ENCODE measurements at places on chromosomes 12 and 14.

- DNase-seq = no peak
These were observed 3.7 kb upstream of the LPCAT3 start for GRCh38 chr12:7021956-7022355.

GRCh38 chr12:109981311-109981710 lies 14.9 kb downstream of the GIT2 start:
- no peak for DNase-seq

GRCh38 chr14:29671034-29671433 lies 256.6 kb downstream of the PRKD1 start:
- no peak for DNase-seq

- DNase-seq = peak; percentile 87
These were observed 37.5 kb upstream of the CORO1C start for GRCh38 chr12:108768591-108769500.

GRCh38 chr12:57522887-57523705 lies 472 bp downstream of the MBD6 start:
- DNase-seq = peak; percentile 63

DNA sequence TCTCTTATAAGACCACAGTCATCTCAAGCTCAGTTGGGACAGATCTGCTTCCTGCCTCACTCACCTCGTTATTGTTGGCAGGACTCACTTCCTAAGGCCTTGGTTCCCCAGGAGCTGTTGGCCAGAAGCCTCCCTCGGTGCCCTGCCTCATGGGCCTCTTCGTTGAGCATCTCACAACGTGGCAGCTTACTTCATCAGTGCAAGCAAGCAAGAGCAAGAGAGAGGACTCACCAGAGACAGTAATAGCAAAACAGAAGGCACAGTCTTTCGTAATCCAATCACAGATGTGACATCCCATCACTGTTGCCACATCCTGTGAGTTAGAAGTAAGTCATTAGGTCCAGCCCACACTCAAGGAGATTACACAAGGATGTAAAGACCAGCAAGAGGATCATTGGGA lies 5.1 kb upstream of the NUMB start:
- DNase-seq = no peak

- DNase-seq = no peak
These were observed 157.7 kb upstream of the KITLG start for GRCh38 chr12:88737838-88738472.

DNA sequence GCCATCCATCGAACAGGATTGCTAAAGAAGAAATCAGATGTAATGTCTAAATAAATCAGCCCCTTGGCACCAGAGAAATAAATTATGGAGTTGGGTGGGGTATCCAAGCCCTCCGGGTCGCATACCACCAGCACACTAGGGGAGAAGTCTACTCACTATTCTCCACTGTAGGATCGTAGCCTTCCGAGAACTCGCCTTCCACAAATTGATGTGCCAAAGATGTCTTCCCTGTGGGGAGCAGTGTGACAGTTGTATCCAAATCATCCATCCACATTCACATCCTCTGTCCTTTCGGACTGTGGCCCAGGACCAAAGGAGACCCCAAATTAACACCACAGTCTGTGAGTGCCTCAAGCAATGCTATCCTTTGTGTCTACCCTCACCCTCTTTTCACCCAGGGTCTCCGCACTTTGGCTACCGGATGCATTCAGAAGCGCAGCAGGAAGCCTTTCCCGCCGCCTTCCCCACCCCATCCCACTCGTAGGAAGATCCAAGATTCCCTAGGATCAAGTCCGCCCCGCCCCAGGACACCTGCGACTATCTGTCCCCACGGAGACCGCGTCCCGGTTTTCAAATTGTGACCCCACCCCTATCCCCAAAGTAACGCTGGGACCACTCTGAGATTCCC lies 786 bp downstream of the RHEBL1 start:
- peak; percentile 5 for DNase-seq

DNA sequence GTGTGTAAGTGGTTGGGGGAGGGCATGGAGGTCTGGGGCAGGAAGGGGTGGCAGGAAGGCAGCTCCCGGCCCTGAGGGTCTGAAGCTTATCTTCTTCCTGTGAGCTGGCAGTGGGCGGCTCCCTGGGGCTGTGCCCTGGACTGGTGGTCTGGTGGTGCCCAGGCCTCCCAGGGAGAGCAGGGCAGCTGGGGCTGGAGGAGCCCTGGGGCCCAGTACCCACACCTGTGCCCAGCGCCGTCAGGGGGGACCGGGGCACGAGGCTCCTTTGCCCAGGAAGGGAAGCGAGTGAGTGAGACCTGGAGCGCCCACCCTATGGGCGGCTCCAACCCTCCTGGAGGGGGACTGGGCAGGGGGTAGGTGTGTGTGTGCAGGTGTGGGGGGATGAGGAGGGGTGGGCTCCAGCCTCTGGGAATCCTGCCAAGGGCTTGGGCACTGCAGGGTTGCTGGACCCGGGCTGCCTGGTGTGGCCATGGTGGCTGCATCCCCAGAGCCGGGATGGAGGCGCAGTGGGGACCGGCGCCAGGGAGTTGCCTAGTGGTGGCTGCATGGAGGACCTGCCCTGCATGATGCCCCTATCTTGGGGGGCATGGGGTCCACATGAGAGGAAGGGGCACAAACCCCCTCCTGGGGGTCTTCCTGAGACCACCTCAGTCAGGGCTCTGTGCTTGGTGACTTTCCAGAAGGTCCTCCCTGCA lies 353.6 kb downstream of the TMEM121 start:
- no peak for DNase-seq

DNA sequence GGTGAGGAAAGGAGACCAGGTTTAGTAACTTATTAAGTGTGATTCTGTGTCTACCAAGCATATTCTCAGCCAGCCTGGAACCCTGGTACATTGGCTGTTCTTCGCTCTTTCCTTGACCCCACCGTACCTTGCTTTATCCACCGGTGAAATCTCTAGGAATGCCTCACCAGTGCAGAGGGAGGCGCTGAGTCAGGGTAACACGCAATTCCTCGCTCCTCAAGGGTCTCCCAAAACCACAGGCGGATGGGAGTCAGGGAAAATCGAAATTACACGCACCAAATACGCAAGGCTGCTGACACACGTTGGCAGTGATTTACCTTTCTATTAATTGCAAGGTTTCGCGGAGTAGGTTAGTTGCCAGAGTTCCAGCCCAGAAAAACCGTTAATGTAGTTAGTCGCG lies 845 bp downstream of the L3HYPDH start:
- no peak for DNase-seq

- no peak for DNase-seq
These were observed 145.6 kb downstream of the LRIG3 start for GRCh38 chr12:58774731-58775130.

DNA sequence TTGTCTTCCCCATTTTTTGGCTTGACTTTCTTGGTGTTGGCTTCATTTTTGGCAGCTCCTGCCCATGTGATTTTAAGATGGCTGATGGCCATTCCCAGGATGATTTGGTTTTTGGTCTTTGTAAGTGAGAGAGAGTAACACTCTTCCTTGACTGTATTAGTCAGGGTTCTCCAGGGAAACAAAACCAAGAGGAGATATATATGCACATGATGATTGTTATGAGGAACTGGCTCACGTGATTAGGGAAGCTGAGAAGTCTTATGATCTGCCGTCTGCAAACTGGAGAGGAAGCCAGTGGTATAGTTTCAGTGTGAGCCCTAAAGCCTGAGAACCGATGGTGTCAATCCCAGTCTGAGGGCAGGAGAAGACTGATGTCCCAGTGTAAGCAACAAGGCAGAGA lies 146.6 kb downstream of the NRXN3 start:
- no peak for DNase-seq

All from NCI-H2171 (cell line).